ENCODE measurements at places on chromosomes 7 and 10.

- DNase-seq, result peak; percentile 28
Measured at GRCh38 chr7:12111422-12112405, 99.4 kb upstream of the TMEM106B start.

GRCh38 chr10:110029450-110029849, 21.7 kb downstream of the ADD3 start:
- no peak for DNase-seq

DNA sequence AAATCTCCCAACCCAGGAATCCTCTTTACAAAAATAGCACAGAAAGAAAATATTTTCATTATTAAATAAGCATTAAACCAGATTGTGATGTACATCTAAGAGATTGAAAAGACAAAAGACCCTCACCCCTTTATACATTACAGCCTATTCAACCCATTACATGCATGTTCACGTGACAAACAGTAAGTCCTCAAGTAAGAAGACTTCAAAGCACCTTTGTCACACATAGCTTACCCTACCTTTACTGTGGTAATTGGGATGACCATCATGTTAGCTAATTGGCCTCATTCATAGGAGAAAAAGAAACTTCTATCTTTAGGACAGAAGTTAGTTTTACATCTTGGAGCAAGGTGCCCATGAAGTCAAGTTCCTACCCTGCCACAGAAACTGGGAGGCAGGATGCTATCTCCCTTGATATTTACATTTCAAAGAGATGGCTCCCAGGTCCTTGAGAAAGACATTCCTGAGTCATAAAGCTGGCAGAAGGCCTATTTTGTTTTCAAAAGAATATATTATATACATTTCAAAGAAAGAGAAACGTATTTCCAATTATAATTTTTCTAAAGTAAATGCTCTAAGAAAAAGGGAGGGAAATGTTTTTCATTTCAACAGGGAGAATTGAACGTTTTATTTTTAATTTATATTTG, 48.1 kb downstream of the GNAI1 start:
- DNase-seq, result no peak

- no peak for DNase-seq
Measured at GRCh38 chr7:98178321-98178720, 32.9 kb upstream of the BHLHA15 start.

DNA sequence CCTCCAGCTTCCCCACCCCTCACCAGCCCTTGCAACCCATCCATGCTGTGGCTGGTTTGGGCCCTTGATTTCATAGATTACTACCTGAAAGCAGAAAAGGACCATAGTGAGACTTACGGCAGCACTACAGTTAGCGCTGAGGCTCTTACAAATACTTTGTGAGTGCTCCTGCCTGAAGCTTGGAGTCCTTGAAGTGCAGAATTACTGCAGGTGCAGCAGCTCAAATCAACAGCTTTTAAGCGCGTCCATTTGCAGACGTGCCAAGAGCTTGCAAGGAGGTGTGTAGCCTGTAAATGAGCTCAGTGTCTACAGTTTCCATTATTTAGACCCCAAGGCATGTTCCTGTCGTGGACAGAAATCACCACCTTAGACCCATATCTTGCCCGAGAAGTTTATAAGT, 103.0 kb downstream of the CELF2 start:
- no peak for DNase-seq

DNA sequence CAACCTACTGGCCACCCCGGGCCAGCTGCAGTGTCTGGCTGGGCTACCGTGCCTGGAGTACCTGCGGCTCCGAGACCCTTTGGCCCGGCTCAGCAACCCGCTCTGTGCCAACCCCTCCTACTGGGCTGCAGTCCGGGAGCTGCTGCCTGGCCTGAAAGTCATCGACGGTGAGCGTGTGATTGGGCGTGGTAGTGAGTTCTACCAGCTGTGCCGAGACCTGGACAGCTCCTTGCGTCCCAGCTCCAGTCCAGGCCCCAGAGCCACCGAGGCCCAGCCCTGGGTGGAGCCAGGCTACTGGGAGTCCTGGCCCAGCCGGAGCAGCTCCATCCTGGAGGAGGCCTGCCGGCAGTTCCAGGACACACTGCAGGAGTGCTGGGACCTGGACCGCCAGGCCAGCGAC, 4.2 kb downstream of the RARRES2 start:
- no peak for DNase-seq

- DNase-seq, result no peak
Measured at GRCh38 chr7:80284855-80285254, 150.2 kb downstream of the GNAI1 start.

GRCh38 chr7:98423043-98423442, 22.2 kb upstream of the BAIAP2L1 start:
- no peak for DNase-seq

DNA sequence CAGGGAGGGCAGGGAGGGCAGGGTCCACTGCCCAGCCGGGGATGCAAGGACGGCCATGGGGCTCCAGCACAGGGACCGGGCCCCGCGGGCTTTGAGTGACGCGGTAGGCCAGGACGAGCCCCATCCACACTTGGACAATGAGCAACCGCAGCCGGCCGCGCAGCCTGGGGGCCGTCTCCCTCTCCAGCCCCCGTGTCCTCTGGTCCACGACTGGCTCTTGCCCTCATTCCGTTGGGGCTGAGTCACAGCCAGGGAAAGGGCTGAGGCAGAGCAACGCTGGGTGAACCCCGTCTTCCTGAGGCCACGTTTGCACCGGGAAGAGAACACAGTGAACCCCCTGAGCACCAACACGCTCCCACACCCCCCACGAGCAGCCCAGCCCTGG, 23.7 kb downstream of the SHH start:
- no peak for DNase-seq

GRCh38 chr7:54883576-54883975, 124.6 kb upstream of the SEC61G start:
- DNase-seq, result no peak

DNA sequence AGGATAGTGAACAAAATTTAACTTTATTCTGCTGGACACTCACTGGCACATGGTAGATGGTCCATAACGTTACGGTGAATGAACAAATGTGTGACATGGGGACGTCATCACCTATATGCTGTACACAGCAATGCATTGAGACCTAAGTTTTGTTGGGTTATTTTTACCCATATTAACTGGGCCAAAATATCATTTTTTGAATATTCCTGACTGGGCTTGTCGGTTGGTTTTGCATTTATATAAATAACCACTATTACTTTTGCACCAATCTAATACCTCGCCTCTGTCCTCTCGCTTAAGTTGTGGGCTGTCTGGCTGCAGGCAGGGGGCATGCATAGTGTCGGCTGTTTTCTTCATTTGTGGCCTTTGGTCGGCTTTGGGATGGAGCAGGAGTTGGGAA, 161.7 kb downstream of the USP6NL start:
- no peak for DNase-seq

DNA sequence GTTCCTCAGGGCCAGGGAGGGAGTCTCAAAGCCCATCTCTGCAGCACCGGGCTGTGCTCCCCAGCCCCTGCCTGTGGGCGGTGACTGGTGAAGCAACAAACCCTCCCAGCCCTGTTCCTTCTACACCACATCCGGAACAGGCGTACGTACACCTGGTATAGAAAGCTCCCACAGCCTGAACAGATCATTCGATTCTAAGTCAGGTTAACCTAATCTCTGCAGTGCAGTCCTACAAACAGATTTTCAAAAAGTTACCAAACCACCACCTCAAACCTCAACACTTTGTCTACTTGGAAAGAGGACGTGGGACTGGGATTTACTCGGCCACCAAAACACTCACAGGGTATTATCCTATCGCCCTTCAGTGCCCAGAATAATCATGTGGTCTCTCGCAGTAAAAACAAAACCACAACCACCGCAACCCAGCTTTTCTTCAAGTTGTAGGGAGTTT, 238.4 kb downstream of the DIP2C start:
- peak; percentile 54 for DNase-seq

GRCh38 chr10:79335094-79335469, 12.2 kb upstream of the PPIF start:
- no peak for DNase-seq

DNA sequence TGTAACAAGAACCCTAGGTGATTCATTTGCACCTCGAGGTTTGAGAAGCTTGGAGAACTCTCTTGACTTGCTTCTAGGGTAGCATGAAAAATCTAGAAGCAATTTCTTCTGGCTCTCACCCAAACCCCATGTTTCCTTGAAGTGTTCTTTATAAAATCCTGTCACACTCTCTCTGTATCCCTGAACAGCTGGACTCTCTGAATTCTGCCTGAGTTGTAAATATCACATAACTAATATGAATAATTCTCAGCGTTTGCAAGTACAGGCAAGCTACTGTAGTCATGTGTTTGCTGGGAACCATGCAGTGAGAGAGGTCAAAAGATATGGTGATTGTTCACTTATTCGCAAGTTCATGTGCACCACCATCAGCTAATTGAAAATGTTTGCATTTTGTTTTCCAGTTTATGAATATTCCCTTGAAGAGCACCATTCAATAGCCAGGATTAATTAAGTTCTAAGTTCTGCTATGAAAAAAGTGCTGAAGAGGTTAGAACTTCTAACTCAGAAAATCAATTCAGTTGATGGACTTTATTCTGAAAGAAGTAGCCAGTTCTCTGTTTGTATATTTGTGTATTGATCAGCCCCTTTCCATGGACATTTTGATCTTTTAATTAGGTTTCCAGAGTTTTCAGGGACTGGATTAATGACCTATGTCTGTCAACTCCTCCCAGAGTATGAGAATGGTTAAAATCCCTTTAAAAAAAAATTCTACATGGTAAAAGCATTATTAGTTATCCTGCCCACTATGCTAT, 243.0 kb downstream of the PLXDC2 start:
- DNase-seq, result no peak

Data from activated CD4-positive, CD25-positive, alpha-beta regulatory T cell treated with anti-CD3 and anti-CD28 coated beads, Interleukin-2, amount 50 U/mL, for 72 hours (primary cell).